ENCODE measurements at places on chromosomes 11 and 22. TPM values are rescaled to one million over a fixed set of nuclear protein-coding genes. Genes with fewer than 3 reads are reported as not detected.
A peak's percentile ranks its signal among the peaks of the same experiment; 100 is the strongest.

BTBD18 gene
- total RNA-seq: not detected

RAPSN gene
- not detected for total RNA-seq

PARVA gene
- not detected for total RNA-seq

CRYBB3 gene
- 0.35 TPM for total RNA-seq

GRCh38 chr22:17976121-17976520 is 48.2 kb downstream of the MICAL3 start:
- peaks cover 25% of the 10 kb centered on the region for H3K4me1 ChIP-seq
- H3K36me3 ChIP-seq: peaks cover 8% of the 10 kb centered on the region
- H3K27me3 ChIP-seq: no peaks in the 10 kb centered on the region
- no peak for DNase-seq
- H3K27ac ChIP-seq: no peak overlapping the region

- H3K27ac ChIP-seq: no peak overlapping the region
- H3K27me3 ChIP-seq: no peaks in the 10 kb centered on the region
- no peaks in the 10 kb centered on the region for H3K36me3 ChIP-seq
- peaks cover 14% of the 10 kb centered on the region for H3K4me1 ChIP-seq
- DNase-seq: peak; percentile 78
- no peak overlapping the region for H3K4me3 ChIP-seq
Observed at GRCh38 chr22:39490135-39490798, 11.8 kb upstream of the MIEF1 start.

GRCh38 chr22:35480627-35481550 is 59.7 kb upstream of the RASD2 start:
- no peak for DNase-seq
- H3K4me3 ChIP-seq: no peak overlapping the region
- H3K27me3 ChIP-seq: peaks cover 60% of the 10 kb centered on the region

GRCh38 chr11:75677909-75678308 is 9.1 kb upstream of the MAP6 start:
- H3K4me3 ChIP-seq: no peak overlapping the region
- H3K4me1 ChIP-seq: peaks cover 20% of the 10 kb centered on the region

DNA sequence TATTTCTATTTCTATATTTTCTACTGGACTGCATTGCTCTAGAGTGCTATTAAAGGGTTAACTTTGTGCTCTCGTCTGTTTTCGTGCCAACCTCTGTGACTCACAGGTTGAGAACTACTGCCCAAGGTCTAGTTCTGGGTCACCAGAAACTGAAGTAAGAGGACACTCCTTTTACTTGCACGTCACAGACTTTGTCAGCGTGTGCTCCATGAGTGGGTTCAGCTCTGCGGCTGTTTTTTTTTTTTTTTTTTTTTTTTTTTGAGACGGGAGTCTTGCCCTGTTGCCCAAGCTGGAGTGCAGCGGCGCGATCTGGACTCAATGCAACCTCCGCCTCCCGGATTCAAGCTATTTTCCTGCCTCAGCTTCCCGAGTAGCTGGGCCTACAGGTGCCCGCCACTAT is 49.8 kb downstream of the CLMP start:
- no peaks in the 10 kb centered on the region for H3K4me1 ChIP-seq
- DNase-seq: no peak
- no peak overlapping the region for H3K27ac ChIP-seq
- H3K27me3 ChIP-seq: no peaks in the 10 kb centered on the region

- H3K4me1 ChIP-seq: peaks cover 4% of the 10 kb centered on the region
- H3K27ac ChIP-seq: peak overlapping the region; percentile 67
- H3K4me3 ChIP-seq: no peak overlapping the region
- H3K27me3 ChIP-seq: peaks cover 9% of the 10 kb centered on the region
- H3K36me3 ChIP-seq: no peaks in the 10 kb centered on the region
Observed at GRCh38 chr11:61949169-61950034, 749 bp upstream of the BEST1 start.

- DNase-seq: no peak
- no peaks in the 10 kb centered on the region for H3K36me3 ChIP-seq
- no peaks in the 10 kb centered on the region for H3K27me3 ChIP-seq
- H3K4me1 ChIP-seq: no peaks in the 10 kb centered on the region
Observed at GRCh38 chr11:100214791-100215190, 472.3 kb upstream of the ARHGAP42 start.

DNA sequence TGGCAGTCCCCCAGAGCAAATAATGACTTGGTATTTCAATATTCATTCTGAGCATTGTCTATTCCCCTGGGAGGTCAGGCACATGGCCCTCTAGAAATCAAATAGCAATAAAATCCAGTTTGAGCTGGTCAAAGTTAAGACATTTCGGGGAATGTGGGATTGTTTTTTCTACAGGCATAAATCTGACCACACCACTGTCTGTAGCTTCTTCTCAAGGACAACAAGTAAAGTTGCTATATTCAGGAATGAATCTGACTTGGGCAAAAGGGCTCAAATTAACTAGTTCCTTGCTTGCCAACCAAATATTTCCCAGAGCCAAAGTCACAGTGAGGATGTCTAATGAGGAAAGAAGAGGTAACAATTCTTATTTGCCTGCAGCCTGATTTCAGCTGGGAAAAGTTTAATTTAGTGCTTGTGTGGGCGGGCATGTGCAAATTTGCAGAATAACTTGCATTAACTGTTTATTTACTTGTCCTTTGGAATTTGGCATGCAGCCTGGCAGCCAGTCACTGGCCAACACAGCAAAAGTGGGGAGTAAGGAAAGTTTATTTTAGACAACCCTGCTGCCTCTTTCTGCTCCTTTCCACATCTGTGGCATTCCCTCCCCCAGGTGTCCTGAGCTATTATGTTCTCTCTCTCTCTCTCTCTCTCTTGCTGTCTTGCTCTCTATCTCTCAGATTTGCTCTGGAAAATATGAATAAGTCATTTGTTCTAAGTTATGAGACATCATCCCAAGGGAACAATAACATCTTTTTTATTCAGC is 51.2 kb upstream of the ARHGAP20 start:
- DNase-seq: no peak
- no peaks in the 10 kb centered on the region for H3K4me1 ChIP-seq

GRCh38 chr22:46588279-46589140 is 31.7 kb upstream of the GRAMD4 start:
- H3K27me3 ChIP-seq: no peaks in the 10 kb centered on the region
- no peak overlapping the region for H3K4me3 ChIP-seq
- no peaks in the 10 kb centered on the region for H3K36me3 ChIP-seq
- no peak overlapping the region for H3K27ac ChIP-seq

- peaks cover 20% of the 10 kb centered on the region for H3K36me3 ChIP-seq
- H3K4me1 ChIP-seq: peaks cover 41% of the 10 kb centered on the region
- no peaks in the 10 kb centered on the region for H3K27me3 ChIP-seq
- peak overlapping the region; percentile 95 for H3K4me3 ChIP-seq
- peak overlapping the region; percentile 70 for H3K27ac ChIP-seq
- DNase-seq: no peak
Observed at GRCh38 chr11:65611028-65611757, 2.8 kb downstream of the MAP3K11 start.

DNA sequence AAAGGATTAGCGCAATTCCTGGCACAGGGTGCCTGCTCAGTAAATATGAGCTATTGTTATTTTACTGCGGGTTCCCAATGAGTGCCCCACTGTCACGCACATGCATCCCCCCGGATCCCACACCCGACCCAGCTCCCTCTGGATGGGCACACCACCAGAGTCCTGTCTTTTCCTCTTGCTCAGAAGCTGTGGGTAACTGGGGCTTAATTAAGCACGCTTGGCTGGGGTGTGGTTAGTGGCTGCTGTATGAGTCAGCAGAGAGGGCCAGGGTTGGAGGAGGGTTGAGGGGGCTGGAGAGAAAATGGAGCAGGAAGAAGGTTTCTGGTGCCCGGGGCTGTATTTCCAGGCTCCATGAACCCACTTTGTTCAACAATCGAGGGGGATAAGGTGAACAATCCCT is 30.3 kb upstream of the NECTIN1 start:
- peaks cover 5% of the 10 kb centered on the region for H3K4me1 ChIP-seq
- no peak overlapping the region for H3K4me3 ChIP-seq
- no peak for DNase-seq
- no peak overlapping the region for H3K27ac ChIP-seq
- H3K36me3 ChIP-seq: no peaks in the 10 kb centered on the region

GRCh38 chr11:131302836-131303235 is 67.6 kb upstream of the NTM start:
- H3K4me3 ChIP-seq: no peak overlapping the region
- no peaks in the 10 kb centered on the region for H3K36me3 ChIP-seq
- no peak for DNase-seq
- no peaks in the 10 kb centered on the region for H3K4me1 ChIP-seq
- peaks cover 25% of the 10 kb centered on the region for H3K27me3 ChIP-seq

All from activated naive CD8-positive, alpha-beta T cell treated with anti-CD3 and anti-CD28 coated beads for 36 hours (primary cell).